ENCODE measurements at places on chromosomes 5 and 9.

GRCh38 chr9:11915699-11916098 is 777.5 kb upstream of the TYRP1 start:
- no peak for DNase-seq

- no peak for DNase-seq
These were observed 8.5 kb upstream of the ANGPTL2 start for GRCh38 chr9:127130661-127131538.

DNA sequence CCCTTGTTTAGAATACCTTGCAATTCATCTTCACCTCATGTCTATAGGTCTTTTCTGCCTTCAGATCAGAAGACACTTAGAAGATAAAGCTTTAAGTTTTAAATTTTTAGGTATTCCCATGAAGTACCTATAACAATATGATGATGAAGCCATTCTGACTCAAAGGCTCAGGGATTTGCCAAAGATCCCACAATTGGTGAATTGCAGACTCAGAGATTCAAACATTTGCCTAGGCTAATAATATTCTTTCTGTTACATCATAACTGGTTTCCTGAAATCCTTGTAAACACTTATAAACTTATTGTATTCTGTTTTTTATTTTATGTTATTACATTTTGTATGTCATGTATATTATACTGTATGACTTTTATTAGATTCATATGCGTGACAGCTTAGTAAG is 62.8 kb upstream of the ZFAND5 start:
- DNase-seq = no peak

- no peak for DNase-seq
These were observed 227.3 kb upstream of the DAPK1 start for GRCh38 chr9:87270221-87270847.

- no peak for DNase-seq
These were observed 31.2 kb upstream of the LECT2 start for GRCh38 chr5:135985951-135986350.

- no peak for DNase-seq
These were observed 418.9 kb downstream of the ARHGEF28 start for GRCh38 chr5:74044936-74045335.

DNA sequence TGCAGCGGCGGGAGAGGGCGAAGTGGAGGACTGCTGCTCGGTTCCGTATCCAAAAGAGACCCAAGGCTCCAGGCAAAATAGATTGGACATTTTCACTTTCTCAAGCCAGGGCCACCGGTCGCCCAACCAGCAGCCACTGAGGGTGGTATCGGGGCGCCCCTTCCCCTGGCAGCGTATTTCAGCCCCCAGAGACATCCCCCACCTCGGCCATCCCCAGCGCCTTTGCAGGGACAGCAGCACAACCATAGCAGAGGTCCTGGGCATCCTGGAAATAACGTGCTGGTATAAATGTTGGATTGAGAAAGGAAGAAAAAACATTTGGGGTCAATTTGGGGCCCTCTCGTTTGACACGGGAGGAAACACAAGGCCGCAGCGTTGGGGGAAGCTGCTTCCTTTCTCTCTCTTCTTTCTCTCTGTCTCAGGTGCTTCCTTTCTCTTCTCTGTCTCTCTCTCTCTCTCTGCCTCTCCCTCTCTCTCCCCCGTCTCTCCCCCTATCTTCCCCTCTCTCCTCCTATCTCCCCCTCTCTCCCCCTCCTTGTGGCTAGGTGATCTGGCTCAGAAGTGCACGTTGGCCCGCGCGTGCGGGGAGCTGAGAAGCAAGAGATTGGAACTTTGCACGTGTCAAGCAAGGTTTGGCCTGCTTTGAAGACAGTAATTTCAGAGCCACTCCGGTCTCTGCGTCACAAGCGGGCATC is 624 bp upstream of the RETREG1 start:
- DNase-seq = no peak

- no peak for DNase-seq
These were observed 109.9 kb upstream of the NFIB start for GRCh38 chr9:14423815-14424261.
